ENCODE measurements at places on chromosomes 2 and 18.

GRCh38 chr18:55233857-55234256 is 274.6 kb upstream of the CCDC68 start:
- no peak for DNase-seq

DNA sequence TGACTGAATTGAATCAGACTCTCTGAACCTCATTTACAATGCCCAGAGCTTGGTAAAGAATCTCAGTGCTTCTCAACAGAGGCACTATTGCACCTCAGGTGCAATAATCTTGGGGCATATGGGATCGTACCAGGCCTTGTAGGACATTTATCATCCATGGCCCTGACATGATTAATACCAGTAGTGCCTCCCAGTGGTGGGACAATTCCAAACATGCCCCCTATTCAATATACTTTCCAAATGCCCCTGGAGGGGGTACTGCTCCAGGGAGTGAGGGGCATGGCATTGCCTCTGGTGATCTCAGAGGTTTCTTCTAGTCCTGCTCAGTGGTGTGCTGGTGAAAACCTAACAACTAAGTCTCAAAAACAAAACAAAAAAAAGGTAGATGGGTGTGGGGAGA is 174.9 kb upstream of the SMAD2 start:
- DNase-seq: no peak

DNA sequence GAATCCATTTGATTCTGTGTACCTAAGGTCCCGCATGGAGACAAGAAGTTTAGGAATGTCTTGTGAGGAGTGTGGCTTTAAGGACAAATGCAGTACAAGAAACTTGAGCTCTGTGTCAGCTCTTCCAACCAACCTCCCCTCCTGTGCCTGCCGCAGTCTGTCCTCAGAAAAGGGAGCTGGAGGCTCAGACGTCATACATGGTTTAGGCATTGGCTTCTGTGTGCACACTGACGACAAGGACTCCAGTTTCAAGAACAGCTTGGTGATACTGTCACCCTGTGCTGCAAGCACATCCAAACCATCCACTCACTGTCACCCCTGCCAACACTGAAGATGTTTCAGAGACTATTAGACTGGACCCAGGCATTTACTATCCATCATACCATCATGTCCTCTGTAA is 470.4 kb downstream of the IRS1 start:
- DNase-seq: no peak

DNA sequence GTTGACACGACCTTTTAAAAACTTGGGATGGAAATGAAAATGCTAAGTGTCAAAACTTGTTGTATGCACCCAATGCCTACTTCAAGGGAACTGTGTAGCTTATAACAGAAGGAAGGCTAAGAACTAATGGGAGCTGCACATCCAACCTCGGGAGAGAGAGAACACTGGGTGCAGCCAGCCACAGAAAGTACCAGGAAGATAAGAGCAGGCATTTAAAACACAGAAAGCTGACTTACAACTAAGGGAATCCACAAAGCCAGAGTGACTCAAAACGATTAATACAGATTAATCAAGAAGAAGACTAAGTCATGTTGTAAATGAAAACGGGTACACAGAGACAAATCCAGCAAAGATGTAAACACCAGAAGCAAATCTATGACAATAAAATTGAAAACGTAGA is 113.4 kb downstream of the HDAC4 start:
- DNase-seq: no peak

DNA sequence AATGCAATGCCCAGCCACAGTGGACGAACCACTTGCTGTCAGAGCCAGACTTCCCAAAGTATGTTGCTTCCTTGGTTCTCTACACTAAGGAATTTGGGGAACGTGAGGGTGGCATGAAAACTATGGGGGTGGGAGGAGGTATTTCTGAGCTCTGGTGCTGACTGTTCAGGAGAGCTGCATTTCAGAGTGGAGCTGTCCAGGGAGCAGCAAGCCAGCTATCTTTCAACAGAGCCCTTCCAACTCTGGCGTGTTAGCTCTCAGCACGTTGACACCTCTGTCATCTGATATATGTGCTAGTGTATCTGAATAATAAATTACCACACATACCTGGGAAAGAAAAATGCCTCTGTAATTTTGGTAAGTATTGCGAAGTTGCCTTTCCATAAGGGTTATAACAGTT is 66.1 kb downstream of the SAP130 start:
- DNase-seq: no peak

DNA sequence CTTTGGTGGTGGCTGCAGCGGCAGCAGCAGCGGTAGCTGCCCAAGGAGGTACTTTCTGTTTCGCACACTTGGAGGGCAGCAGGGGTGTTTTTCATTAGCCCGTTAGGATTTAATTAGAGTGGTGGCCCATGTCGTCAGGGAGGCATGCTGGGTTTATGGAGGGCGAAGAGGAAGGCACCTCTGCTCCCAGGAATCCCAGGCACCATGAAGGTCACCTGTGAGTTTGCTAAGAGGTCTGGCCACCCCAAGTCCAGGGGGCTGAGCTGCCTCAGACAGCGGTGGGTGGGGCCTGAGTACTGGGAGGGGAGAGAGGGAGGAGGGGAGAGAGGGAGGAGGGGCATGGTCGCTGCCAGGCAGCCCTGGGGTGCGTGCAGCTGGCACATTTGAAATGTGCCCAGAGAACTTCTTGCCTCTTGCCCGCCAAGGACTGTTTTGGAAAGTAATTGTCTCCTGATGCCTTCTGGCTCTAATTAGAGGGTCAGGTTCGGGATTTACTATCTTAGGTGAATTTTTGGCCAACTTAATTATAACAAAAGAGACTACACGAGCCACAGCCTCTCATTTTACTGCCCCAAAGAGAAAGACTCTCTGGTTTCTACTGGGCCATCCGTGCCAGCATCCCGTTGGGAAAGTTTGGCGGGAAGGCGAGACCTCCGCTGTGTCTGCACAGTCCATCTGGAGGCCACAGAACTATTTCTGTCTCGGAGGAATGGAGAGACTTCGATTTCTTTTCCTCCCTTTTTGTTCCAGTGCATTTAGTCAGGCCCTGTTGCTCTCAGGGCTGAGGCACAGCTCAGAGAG is 62.0 kb downstream of the GLI2 start:
- no peak for DNase-seq

- no peak for DNase-seq
Observed at GRCh38 chr18:49788327-49788898, 24.9 kb downstream of the ACAA2 start.

GRCh38 chr2:241230435-241230834 is 42.0 kb downstream of the ANO7 start:
- DNase-seq: no peak

- DNase-seq: peak; percentile 86
Observed at GRCh38 chr2:44751754-44752479, 189.6 kb upstream of the SIX3 start.

DNA sequence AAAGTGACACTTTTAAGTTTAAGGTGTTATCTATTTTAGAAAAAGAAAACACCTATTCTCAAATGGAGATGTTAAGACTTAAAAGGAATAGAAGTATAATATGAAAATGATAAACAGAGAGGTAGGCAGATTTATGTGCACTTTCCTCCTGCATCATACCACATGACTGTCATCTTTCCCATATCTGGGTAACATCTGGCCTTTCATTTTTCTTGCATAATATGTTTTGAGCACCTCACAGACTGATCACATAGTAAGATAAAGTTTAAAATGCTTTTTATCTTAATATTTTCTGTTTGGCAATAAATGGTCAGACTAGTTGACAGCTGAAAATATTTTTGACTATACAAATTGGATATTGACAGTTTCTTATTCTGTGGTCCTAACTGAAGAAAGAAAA is 1852.1 kb upstream of the PIK3C3 start:
- DNase-seq: no peak

GRCh38 chr2:74979844-74980243 is 21.4 kb downstream of the POLE4 start:
- DNase-seq: peak; percentile 64

DNA sequence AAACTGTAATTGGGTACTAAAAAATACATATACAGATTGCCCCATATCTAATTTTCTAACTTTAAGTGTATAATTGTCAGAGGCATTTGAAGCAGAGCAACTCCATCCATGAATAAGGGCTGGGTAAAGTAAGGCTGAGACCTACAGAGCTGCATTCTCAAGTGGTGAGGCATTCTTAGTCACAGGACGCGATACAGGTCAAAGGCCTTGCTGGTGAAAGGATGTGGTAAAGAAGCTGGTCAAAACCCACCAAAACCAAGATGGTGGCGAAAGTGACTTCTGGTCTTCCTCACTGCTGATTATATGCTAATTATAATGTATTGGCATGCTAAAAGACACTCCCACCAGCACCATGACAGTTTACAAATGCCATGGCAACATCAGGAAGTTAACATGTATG is 50.0 kb downstream of the SLC8A1 start:
- no peak for DNase-seq

DNA sequence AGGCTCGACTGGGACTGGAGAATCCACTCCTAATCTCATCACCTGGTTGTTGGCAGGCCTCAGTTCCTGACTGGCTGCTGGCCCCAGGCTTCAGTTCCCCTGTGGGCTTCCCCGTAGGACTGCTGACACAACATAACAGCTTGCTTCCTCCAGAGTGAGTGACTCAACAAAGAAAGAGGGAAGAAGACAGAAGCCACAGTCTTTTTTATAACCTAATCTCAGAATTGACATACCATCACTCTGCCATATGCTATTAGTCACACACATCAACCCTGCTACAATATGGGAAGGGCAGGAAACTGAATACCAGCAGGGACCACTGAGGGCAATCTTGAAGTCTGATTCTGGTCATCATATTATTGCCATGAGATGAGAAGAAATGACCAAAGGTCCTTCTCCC is 76.8 kb upstream of the SLC14A2 start:
- DNase-seq: peak; percentile 3

- no peak for DNase-seq
Observed at GRCh38 chr2:190598621-190599020, 50.3 kb upstream of the NAB1 start.
